HT1080 (cell line): ENCODE measurements at places on chromosomes 16 and 17.

- DNase-seq, result peak; percentile 97
These were observed 23.2 kb downstream of the MAP3K14 start for GRCh38 chr17:45293413-45294211.

- DNase-seq, result no peak
These were observed 91.4 kb downstream of the SYCE1L start for GRCh38 chr16:77290451-77291115.

- DNase-seq, result peak; percentile 49
These were observed 23.4 kb upstream of the MPO start for GRCh38 chr17:58303971-58304749.

DNA sequence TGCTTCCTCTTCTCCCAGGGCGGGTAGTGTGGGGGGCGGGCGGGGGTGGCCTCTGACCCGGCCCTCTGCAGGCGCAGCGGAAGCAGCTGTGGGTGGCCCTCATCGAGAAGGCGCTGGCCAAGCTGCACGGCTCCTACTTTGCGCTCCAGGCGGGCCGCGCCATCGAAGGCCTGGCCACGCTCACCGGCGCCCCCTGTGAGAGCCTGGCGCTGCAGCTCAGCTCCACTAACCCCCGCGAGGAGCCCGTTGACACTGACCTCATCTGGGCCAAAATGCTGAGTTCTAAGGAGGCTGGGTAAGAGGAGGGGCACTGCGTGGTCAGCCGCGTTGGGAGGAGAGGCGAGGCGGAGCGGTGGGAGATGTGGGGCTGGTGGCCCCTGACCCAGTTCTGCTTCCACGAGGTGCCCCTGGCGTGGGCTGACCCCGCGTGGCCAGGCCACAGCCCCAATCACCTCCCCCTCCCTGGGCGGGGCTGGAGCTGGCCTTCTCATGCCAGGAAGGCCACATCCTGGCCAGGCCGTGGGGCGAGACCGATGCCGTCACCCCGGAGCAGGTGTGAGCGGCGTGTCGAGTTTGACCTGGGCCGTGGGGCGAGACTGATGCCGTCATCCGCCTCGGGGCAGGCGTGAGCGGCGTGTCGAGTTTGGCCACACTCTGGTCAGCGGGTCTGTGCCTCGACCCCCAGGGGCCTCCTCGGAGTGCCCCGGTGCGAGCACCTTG, 10.5 kb upstream of the PRR35 start:
- no peak for DNase-seq

DNA sequence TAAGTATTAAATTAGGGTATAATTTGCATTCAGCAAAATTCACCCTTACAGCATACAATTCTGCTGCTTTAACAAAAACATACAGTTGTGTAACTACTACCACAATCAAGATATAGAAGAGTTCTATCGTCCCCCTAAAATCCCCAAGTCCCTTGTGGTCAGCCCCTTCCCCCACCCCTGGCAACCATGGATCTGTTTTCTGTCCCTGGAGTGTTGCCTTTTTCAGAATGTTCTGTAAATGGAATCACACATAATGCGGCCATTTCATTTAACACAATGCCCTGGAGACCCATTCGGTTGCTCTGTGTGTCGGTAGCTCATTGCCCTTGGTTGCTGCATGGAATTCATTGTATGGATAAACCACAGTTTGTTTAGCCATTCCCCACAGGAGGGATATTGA, 190.2 kb downstream of the IRX5 start:
- no peak for DNase-seq

DNA sequence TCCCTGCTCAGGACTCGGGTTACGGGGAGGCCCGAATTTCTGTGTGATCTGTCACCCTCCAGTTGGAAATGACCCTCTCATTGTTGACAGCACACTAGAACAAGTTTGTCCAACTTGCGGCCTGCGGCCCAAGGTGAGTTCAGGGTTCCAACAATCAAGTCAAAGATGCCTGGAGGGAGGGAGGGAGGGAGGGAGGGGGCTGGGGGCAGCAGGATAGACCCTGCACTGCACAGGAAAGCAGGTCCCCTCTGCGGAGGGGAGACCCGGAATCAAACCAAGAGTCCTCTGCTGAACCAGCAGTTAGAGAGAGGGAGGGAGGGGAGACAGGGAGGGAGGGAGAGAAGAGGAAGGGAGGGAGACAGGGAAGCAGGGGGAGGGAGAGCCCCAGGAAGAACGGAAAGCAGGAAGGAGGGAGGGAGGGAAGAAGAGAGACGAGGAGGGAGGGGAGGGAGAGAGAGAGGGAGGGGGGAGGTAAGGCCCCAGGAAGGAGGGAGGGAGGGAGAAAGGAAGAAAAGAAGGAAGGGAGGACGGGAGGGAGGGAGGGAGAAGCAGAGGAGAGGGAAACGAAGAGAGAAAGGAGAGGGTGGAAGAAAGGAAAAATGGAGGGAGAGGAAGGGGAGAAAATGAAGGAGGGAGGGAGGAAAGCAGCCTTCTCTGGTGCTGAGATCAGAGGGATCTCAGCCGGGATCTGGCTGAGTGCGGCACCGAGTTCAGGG, 96.7 kb upstream of the CDH5 start:
- DNase-seq, result no peak

DNA sequence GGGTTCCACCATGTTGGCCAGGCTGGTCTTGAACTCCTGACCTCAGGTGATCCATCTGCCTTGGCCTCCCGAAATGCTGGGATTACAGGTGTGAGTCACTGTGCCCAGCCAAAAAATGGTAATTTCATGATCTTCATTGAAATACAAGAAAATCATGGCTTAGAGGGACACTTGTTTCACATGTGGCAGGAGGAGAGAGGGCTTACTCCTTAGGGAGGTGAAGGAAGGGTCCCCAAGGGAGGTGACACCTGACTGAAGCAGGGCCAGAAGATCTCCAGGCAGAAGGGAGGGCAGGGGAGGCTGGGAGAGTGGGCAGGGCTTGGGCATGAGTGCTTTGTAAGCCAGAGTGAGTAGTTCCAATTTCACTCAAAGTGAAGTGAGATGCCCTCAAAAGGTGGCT, 20.0 kb upstream of the ITGAX start:
- DNase-seq, result no peak

GRCh38 chr17:81483085-81483861, 29.3 kb downstream of the ACTG1 start:
- no peak for DNase-seq

DNA sequence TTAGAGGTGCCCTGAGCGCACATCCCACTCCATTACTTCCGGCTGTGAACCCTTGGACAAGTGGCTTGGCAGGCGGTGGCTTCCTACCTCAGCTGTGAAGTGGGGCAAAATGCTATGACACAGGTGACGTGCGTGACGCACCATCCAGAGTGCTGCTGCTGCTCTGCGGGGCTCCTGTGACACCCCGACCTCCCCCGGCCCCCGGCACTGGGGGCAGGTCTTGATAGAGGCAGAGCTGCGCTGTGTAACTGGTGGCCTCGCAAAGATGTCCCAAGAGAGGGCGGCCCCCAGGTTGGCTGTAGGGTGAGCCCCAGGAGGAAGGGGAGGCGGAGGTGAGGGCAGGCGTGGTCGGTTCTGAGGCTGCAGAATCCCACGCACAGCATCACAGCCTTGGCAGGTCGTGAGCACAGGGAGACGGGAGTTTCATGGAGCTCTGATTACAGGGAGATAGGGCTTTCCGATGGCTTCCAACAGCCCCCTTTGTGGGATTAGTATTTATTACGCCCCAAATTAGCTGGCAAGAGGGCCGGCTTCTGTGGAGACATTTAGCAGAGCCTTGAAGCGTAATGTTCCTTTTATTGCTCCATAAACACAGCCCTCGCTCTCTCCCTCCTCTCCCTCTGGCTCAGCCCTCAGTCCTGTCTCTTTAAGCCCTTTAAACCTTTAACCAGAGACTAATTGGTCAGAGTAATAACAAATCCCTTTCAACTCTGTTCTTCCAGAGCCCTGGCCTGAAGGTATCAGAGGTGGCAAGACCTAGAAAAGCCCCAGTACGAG, 328.1 kb downstream of the C16orf95 start:
- no peak for DNase-seq

DNA sequence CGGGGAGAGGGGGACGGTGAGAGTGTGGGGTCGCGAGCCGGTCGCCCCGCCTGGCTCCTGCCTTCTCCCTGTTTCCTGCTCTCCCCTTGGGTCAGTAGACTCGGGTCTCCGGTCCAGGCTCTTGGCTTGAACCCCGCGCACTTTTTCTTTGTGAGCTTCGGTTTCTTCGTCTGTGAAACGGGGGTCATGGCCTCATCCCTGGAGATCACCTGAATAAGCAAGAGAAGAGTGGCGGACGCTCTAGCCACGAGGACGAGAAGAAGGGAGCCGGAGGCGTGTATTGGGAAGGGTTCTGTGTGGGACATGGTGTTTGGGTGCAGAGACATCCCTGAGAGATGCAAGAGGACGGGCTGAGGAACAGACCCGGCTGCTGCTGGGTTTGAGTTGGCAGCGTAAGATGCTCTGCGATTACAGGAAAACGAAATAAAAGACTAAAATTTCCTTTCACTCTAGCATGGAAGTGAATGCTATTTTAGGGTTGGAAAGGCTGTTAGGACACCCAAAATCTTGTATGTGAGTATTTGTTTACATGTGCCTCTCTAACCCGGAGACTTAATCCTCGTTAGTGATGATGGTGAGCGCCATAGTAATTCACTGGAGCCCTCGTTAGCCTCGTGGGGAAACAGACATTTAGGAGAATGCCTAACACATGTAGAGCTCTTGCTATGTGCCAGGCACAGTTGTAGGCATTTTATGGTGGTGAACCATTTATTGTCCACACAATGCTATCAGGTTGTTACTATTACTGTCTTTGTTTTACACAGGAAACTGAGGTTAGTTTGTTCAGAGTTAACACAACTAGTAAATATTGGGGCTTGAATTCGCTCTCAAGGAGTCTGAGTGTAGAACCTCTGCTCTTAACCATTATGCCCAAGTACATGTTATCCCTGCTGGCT, 646 bp downstream of the KIF22 start:
- DNase-seq, result no peak

DNA sequence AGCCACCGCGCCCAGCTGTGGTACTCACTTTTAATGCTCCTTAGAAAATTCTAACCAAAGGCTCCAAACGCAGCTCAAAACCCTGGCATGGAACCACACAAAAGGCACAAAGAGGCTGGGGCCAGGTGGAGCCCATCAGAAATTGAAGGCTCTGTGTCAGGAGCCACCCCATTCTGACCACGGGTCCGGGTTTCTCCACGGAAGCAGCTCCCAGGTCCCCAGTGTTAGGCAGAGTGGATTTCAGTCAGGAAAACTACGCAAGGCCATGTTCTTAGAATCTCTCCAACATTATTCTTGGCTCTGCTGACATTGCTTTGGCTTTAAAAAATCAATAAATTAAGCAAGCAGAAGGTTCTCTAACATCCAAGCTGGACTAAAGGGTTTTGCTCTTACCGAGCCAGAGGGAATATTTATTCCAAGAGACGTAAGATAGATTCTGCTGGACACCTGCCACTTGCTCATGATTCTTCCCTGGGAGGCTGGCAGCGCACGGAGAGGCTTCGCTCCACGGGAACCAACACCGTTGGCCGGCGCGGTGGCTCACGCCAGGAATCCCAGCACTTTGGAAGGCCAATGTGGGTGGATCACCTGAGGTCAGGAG, 93.5 kb downstream of the NXN start:
- no peak for DNase-seq

DNA sequence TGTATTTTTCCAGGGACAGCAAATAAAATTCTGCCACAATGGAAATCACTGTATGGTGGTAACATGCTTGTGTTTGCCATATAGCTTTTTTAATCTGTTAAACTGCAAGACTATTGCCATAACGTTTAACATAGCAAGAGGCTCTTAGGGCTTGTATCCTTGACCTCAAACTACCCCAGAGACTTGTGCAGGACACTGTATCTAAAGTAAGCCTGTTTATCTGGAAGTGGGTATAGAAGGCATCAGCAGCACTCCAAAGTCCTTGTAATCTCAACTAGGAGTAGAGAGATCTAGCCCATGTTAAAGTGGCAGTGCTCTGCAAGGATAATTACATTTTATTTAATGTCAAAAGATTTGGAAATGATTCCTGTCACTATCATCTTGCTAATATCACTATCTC, 1424.1 kb downstream of the CDH11 start:
- no peak for DNase-seq

- DNase-seq, result no peak
These were observed 3.1 kb upstream of the POLG2 start for GRCh38 chr17:64499805-64500486.

- DNase-seq, result no peak
These were observed 107.5 kb upstream of the CREBBP start for GRCh38 chr16:3988011-3988410.

DNA sequence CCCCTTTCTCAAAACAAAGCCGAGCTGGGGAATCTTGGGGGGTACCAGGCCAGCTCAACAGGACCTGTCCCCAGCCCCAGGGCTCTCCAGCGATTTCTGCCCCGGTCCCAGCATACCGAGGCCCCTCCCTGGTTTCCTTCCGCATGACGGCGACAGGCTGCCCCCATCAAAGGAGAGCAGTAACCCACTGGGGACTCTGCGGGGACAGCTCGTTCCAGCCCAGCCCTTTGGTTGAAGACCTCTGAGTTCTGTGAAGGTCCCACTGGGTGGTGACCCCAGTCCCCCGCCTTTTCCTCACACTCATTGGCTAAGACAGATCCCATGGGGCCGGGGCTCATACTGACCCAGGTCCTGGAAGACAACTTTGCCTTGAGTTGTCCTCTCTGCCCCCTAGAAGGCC, 4.1 kb downstream of the SMTNL2 start:
- no peak for DNase-seq

GRCh38 chr17:79874329-79874981, 35.2 kb upstream of the CBX4 start:
- peak; percentile 28 for DNase-seq

GRCh38 chr16:4325253-4325758, 9.4 kb downstream of the GLIS2 start:
- DNase-seq, result no peak

DNA sequence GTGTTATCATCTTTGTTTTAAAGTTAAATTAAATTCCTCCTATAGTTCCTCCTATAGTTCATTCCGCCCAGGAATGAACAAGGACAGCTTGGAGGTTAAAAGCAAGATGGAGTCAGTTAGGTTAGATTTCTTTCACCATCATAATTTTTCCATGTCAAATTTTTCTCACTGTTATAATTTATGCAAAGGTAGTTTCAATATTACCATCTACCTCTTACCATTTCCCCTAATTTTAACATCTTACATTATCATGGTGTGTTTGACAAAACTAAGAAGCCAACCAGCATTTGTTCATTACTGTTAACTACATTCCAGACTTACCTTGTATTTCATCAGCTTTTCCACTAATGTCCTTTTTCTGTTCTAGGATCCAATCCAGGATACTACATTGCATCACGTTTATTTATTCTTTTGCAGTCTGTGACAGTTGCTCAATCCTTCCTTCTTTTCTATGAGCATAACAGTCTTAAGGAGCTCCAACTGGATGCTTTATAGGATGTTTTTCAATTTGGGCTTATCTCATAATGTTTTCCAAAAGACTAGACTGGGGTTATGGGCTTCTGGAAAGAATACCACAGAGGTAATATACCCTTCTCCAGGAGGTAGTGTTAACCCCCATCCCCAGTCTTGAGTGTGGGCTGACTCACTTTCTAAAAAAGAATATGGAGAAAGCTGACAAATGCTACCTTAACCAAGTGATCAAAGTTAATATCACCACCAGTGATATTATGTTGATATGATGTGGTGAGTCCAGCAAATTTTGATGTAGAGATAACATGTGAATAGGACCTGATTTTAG, 158.5 kb downstream of the PPM1E start:
- DNase-seq, result no peak

GRCh38 chr17:36943250-36944191, 5.2 kb upstream of the AATF start:
- no peak for DNase-seq

GRCh38 chr17:41392278-41392677, 5.1 kb downstream of the KRT31 start:
- DNase-seq, result peak; percentile 29

- no peak for DNase-seq
These were observed 20.5 kb downstream of the MGAT5B start for GRCh38 chr17:76888661-76889060.

- no peak for DNase-seq
These were observed 5.1 kb downstream of the PRSS8 start for GRCh38 chr16:31130336-31130891.
